NCI-H2081 (cell line): ENCODE measurements at places on chromosomes 6 and 20.

DNA sequence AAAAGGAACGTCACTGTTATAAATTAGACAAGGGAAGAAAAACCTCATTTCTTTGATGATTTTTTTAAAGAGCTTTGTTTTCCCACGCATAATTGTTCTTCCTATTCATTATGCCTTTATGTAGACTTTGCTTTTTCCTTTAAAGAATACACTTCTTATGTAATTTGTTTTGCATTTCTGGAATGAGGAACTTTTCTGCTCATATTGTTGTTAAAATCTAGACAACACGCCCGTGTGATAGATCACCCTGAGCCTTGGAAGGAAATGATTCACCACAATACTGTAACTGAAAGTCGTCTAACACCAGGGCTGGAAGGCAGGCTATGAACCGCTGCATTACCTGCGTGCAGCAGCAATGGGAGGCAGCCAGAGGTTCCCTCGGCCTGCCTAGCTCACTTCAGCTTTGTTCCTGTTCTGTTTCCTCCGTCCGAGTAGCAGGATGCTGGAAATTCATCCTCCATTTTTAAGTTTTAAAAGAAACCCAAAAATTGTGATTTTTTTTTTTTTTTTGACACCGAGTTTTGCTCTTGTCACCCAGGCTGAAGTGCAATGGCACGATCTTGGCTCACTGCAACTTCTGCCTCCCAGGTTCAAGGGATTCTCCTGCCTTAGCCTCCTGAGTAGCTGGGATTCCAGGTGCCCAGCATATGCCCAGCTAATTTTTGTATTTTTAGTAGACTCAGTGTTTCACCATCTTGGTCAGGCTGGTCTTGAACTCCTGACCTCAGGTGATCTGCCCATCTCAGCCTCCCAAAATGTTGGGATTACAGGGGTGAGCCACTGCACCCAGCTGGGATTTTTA lies 49.6 kb upstream of the ZNF217 start:
- no peak for DNase-seq

DNA sequence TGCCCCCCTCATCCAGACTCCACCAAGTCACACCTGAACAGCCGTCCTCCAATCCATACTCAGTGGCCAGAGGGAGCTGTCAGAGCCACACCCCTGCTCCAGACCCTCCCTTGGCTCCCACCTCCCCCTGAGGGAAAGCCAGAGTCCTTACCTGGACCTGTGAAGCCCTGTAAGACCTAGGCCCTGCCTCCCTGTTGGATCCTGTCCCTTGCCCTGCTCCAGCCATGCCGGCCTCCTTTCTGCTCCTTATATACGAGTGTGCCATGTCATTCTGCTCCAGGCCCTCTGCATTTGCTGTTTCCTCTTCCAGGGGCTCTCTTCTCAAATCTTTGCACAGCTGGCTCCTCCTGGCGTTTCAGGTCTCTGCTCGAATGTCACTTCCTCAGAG lies 100.3 kb upstream of the MYL9 start:
- no peak for DNase-seq

DNA sequence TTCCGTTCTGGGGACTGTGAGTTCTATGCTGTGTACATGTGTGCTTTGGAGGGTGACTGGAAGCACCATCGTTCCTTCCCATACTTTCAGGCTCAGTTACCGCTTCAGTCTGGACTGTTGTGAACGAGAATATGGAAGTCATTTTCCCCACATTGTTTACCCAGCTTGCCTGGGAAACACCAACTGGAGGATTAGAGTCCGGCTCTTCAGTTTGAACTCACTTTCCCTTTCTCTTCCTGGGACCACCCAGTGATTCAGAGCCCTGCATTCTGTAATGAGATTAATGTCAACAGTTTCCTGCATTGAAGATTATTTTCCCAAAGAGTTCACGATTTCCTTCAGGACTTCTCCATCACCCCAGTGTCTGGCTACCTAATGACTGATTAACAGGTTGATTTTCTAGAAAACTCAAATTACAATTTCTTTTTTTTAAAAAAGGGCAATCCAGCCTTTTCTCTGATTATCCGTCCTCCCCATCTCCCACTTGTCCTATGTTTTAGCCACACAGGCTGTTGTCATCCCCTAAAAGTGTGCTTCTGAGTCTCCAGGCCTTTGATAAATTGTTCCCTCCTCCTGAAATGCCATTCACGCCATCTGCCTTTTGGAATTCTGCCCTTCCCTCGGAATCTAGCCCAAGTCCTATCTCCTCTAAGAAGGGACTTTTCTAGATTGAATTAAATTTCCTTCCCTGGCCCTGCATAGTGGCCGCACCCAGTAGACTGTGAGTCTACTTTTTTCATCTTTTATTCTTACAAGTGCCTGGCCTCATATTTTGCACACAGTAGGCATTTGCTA lies 3.3 kb upstream of the TAGAP start:
- DNase-seq, result no peak

GRCh38 chr6:8402546-8402945 lies 32.8 kb downstream of the SLC35B3 start:
- DNase-seq, result no peak

- no peak for DNase-seq
These were observed 1.0 kb upstream of the YTHDF1 start for GRCh38 chr20:63216849-63217471.

- no peak for DNase-seq
These were observed 19.7 kb upstream of the EFHC1 start for GRCh38 chr6:52400313-52401041.

- no peak for DNase-seq
These were observed 52.9 kb upstream of the KCNK16 start for GRCh38 chr6:39375405-39375804.

DNA sequence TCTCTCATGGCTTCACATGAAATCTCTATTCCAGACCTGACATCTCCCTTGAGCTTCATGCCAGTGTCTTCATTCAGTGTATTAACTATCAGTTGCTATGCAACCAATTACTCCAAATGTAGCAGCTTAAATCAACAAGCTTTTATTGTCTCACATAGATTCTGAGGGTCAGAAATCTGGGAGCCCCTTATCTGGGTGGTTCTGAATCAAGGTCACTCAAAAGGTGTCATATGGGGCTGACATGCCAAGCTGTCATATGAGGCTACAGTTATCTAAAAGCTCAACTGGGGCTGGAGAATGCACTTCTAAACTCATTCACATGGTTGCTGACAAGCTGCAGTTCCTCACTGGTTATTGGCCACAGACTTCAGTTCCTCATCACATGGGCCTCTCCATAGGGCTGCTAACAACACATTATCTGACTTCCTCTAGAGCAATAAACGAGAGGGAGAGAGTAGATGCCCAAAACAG lies 7.3 kb upstream of the CGA start:
- DNase-seq, result no peak

DNA sequence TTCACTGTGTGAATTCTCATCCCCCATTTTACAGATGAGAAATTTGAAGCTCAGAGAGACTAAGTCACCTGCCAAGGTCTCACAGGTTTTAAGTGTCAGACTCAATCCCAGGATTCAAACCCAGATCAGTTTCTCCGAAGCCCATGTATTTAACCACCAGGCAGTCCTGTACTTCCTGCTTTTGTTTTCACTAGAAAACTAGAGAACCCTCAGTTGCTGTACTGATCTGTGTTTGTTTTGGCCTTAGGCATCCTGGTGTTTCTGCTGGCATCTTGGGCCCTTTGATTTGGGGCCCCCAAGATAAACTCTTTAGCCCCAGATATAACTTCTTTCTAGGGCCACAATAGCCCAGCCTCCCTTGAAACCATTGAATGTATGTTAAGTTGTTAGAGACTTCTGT lies 36.5 kb downstream of the PPP1R16B start:
- no peak for DNase-seq

DNA sequence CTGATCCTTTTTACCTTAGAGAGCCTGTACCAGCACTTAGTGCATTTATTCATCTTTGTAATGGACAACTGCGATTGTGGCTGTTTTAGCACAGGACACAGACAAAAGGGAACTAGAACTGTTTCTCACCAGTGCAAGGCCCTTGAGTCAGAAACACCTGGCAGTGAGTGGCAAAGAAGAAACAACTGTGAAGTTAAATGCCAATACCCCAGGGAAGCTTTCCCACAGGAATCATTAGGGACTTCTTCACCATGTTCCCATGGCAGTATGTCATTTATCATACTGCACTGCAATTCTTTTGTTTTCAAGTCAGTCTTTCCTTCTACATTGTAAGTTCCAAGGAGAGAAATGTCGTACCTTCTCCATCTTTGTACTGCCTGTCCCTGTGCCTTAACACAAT lies 28.6 kb upstream of the CDYL start:
- DNase-seq, result no peak

DNA sequence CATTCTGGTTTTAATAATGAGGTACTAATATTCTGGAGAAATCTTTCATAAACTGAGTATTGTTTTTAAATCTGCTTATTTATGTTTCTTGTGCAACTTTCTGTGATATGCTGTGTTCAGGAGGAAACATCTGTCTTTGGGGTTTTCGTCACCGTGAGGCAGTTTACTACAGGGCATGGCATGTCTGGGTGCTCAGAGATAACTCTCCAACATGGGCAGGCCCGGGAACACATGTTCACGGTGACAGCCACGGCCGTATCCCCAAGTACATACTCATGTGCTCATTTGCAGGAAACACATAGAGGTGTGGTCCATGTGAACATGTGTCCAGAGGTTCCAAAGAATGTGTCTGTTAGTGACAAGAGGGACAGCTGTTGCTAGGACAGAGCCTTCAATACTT lies 62.1 kb upstream of the CNKSR3 start:
- DNase-seq, result no peak

GRCh38 chr6:111870051-111870741 lies 3.1 kb downstream of the FYN start:
- no peak for DNase-seq

- no peak for DNase-seq
These were observed 90.3 kb downstream of the SHLD1 start for GRCh38 chr20:5840411-5841002.
